NCI-H1105 (cell line): ENCODE measurements at places on chromosomes 3 and 15.

DNA sequence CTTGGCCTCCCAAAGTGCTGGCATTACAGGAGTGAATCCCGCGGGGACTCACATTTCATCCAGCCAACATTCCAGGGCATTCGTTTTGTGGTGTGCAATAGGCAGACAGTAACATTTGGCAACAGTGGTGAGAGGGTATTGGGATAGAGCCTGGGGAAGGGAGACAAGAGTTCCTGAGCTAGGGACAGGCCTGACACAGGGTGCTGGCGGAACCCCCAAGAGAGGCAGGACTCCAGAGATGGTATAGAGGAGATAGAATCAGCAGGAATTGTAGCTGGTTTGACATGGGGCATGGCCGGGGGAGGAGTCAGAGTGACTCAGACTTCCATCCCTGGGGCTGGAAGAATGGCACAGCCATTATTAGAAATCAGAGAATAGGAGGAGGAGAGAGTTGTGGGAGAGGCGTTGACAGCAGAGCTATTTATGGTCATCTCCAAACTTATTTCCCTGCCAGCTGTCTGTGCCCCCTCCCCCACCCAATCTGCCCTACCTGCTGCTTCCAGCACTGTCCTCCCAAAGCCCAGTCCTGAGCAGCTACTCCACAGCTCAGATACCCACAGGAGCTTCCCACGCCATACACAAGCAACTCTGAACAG is 4.4 kb upstream of the IDH2 start:
- no peak for DNase-seq

DNA sequence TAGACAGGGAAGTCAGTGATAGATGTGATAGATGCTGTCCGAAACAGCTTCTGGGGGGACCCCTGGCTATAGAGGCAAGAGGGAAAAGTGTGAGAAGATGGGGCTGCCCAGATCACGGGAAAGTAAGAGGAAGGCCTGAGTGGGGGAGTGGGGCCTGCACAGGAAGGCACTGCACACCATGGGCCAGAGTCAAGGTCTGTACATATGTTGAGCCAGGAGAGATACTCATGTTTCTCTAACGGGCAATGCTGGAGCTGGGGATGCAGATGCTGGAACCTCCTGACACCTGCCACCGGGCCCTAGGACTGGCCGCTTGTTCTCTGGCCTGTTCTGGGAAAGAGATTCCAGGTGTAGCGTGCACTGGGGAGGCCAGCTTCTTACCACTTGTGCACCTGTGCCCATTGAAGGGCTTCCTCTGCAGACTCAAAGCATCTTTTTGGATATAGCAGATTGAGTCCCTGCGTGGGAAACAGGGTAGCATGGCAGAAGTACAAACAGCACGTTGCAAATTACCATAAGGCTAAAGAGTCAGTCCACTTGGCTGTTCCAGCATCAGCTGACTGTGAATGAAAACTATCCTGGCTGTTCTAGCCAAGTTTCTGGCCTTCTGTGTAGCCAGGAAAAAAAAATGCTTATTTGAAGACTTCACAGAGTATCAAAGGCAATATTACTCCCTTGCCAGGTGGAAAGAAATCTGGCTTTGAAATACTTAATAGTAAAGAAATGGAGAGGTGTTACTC is 77.1 kb upstream of the GSK3B start:
- DNase-seq, result peak; percentile 55

DNA sequence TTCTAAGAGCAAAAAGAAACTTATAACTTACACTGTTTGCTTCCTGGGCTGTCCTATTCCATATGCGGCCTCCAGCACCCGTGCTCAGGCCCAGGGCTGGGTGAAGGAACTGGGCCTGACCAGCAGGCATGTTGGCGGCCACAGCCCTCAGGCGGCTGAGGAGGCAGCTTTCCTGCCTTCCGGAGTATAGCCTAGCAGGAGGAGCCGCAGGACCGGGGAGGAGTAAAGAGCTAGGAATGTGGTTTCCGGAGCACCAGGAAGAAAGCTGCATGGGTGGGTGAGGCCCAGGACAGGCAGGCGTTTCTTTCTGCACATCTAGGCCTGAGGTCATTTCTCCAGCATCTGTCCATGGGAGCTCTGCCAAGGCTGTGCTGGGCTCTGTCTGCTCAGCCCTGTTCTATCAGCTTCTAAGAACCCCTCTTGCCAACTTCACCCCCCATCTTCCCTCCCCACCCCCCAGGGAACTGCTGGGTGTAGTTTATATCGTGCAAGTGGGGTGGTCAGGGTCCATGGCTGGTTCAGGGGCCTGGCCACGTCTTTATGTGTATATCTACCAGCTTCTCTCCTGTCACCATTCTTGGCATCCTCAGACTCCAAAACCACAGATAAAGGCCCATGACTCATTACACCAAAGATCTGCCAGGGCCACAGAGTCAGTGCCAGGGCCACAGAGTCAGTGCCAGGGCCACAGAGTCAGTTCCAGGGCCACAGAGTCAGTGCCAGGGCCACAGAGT is 7.8 kb upstream of the KIF7 start:
- no peak for DNase-seq

GRCh38 chr15:58378241-58379085 is 53.3 kb upstream of the LIPC start:
- DNase-seq, result no peak

DNA sequence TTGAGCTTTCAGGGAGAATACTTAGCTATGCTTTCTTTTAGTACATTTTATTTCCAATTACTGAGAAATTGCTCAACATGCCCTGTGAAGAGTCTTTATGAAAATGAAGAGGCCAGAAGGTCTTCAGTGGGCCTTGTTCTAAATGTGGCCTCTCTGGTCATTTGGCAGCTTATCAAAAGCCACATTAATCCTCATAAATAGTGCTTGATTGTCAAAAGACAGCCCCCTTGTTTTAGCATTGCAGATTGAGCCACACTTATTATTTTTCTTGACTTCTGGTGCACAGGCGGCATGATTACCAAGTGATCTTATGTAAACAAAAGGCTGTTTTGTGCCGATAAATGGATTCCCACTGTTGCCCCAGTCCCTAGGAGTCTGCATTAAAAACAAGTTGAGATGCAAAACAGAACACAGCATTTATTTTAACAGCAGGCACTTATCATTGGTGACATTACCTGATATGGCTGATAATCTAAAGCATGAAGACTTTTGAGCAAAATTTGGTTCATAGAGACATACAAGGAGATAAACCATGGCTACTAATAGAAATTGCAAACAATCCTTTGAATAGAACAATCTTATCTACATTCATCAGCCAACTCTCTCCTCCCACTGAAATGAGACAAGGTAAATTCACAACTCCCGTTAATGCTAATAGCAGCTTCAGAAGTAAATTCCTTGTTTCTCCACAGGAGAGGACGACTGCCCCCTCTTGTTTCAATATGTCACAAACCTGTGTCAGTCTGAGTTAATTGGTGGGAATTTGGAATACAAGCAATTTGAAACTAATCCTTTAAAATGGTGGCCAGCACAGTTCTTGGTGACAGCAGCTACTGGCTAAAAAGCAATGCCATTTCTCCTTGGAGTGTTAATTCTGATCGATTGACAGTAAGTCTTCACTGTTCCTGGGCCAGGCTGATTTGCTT is 194.3 kb downstream of the NSUN3 start:
- DNase-seq, result no peak

- DNase-seq, result no peak
Observed at GRCh38 chr15:81239190-81239589, 42.5 kb downstream of the IL16 start.

- DNase-seq, result no peak
Observed at GRCh38 chr3:42732196-42732828, 29.7 kb upstream of the HHATL start.

DNA sequence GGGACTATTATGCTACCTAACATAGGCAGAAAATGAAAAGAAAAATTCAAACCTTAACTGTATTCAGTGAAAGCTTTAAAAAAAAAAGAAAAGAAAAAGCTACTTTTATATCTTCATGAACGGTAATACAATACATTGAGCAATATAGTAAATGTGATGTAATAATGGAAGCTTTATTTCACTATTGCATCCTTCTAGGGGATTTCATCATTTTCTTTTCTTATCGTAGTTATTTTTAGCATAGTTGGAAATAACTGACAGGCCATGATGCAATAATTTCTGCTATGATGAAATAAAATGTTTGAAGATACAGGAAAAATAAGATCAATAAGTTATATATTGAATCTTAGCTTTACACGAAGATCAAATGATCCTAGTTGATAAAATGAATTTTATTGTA is 40.3 kb upstream of the ZCWPW2 start:
- DNase-seq, result no peak

- no peak for DNase-seq
Observed at GRCh38 chr15:61794276-61794675, 266.0 kb downstream of the VPS13C start.

GRCh38 chr15:57994221-57995049 is 71.1 kb downstream of the ALDH1A2 start:
- no peak for DNase-seq

GRCh38 chr15:48426044-48426443 is 94.8 kb downstream of the DUT start:
- no peak for DNase-seq

GRCh38 chr3:20043825-20044224 is 3.6 kb downstream of the KAT2B start:
- no peak for DNase-seq
